ENCODE measurements at places on chromosomes 4 and X.

- no peak for ATAC-seq
These were observed 182.0 kb upstream of the AADAT start for GRCh38 chr4:170271723-170272122.

- peak; percentile 29 for ATAC-seq
These were observed 2.5 kb downstream of the NYX start for GRCh38 chrX:41449615-41450014.

DNA sequence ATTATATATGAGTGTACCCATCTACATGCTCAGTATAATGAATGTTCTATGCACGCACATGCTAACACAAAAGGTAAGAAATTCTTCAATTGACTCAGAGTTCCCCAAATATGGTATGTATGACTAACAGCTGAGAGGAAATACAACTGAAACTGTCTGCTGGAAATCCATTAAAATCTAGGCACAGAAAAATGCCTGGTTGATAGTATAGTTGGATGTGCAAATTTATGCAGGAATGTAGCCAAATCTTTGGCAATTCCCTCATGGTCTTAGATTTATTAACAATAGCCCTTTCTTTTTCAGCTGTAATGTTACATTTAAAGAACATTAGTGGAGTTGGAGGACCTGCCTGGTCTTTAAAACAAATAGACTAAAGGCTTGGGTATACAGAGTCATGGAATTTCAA is 5.5 kb downstream of the CAMK2D start:
- ATAC-seq, result peak; percentile 27

DNA sequence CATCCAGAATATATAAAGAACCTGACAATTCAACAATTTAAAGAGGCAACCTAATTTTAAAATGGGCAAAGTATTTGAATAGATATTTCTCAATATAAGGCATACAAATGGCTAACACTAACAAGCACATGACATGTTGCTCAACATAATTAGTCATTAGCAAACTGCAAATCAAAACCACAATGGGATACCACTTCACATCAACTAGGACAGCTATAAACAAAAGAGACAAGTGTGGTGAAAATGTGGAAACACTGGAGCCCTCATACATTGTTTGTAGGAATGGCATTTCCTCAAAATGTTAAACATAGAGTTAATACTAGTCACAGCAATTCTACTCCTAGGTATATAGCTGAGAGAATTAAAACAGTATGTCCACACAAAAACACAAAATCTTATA is 96.7 kb downstream of the CORIN start:
- ATAC-seq, result no peak

- ATAC-seq, result no peak
These were observed 17.9 kb upstream of the NSG1 start for GRCh38 chr4:4368809-4369580.
